ENCODE measurements at places on chromosomes 7 and 10.

- DNase-seq = no peak
These were observed 41.9 kb upstream of the IL15RA start for GRCh38 chr10:6019010-6019782.

DNA sequence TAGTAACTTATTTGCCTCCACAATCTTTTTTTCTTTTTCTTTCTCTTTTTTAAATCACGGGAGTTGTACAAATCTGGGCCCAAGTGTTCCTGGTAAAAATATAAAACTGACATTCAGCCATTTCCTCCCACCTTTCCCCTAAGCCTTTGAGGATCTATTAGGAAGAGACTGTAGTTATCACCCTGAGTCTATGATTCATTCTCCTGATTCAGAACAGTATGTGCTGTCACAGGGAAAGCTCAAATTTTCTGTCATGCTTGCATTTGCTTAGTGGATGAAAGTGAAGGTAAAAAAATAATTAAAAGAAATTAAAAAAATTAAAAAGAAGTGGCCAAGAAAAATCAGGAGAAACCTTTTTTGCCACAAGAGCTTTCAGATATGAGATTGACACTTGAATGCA lies 71.7 kb downstream of the KIF20B start:
- no peak for DNase-seq

GRCh38 chr7:1388021-1388702 lies 71.1 kb downstream of the MICALL2 start:
- no peak for DNase-seq

DNA sequence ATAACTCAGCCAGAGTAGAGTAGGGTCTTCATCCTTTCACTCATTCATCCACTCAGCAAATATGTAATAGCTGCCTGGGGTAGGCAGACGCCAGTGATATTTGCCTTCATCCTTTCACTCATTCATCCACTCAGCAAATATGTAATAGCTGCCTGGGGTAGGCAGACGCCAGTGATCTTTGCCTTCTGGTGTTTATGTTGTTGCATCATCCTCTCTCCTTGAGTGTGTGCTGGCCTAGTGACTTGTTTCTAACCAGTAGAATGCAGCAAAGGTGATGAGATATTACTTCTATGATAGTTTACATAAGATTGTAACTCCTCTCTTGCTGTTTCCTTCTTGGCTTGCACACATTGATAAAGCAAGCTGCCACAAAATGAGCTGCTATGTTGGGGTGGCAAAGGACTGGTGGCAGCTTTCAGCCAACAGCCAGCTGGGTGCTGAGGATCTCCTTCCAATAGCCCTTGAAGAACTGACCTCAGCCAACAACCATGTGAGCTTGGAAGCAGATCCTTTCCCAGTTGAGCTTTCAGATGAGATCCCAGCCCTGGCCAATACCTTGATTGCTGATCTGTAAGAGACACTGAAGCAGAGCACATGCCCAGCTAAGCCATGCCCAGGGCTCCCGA lies 23.2 kb upstream of the MTPN start:
- no peak for DNase-seq

GRCh38 chr7:153509768-153510167 lies 542.4 kb upstream of the DPP6 start:
- no peak for DNase-seq

DNA sequence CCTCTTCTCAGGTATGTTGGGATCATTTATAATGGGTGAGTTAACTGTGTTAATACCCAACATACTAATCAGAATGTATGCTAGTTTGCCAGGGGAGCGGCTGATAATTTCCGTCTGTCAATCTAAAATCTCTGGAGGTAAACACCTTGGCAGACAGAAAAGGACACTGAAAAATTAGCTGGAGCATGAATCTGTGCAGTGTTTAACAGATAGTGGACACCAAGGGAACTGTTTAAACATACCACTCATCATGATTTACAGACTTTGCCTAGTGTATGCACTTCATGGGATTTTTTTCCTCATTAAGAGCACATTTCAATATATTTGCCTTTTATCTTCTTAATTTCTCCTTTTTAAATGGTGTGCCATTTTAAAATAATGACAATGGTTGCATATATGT lies 68.2 kb downstream of the SLC13A1 start:
- no peak for DNase-seq
